CD4-positive, alpha-beta T cell treated with Interleukin-1 beta for 1 hour (primary cell): ENCODE measurements at places on chromosomes 13 and 19.

DNA sequence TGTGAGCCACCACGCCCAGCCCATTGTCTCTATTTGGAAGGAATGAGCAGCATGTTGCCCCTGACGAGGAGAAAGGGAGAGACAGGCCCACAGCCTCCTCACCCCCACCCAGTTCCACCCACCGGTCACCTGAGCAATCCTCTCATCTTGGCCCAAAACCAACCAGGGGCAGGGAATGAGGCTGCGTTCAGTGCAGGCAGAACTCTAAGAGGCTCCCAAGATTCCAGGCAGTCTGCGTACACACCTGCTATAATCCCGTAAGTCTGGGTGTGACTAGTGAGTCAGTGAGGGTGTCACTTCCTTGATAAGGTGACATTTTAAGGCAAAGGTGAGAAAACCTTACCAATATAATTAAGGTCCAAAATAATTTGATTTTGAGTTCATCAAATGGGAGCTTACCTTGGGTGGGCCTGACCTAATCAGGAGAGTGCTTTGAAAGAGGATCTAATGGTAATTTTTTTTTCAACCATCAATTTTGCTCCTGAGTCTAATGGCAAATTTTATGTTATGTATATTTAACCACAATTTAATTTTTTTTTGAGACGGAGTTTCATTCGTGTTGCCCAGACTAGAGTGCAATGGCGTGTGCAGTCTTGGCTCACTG, 26.9 kb upstream of the KLF2 start:
- DNase-seq = no peak

- DNase-seq = peak; percentile 79
These were observed 9.3 kb downstream of the ZNF787 start for GRCh38 chr19:56111601-56112312.

GRCh38 chr19:40005691-40006272, 8.9 kb downstream of the ZNF546 start:
- DNase-seq = no peak

DNA sequence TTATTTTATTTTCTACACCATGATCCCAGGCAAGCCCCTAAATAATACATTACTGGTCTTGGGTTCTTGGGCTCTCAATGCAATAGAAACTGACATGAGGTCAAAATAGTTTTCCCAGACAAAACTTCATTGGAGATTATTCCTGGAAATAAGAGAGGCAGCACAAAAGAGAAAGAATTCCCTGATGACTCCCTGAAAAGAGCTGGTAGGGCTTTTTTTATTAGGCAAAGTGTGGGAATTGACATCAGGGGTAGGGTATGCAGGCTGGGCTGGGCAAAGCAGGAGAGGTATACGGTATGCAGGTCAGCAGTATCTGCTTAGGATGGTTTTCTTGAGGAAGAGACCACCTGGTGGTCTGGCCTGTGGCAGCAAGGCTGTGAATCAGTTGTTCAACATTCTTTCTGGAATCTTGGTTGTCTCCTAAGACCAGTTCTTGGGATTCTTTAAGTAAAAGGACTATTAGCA, 9.3 kb upstream of the IGFL3 start:
- DNase-seq = no peak

DNA sequence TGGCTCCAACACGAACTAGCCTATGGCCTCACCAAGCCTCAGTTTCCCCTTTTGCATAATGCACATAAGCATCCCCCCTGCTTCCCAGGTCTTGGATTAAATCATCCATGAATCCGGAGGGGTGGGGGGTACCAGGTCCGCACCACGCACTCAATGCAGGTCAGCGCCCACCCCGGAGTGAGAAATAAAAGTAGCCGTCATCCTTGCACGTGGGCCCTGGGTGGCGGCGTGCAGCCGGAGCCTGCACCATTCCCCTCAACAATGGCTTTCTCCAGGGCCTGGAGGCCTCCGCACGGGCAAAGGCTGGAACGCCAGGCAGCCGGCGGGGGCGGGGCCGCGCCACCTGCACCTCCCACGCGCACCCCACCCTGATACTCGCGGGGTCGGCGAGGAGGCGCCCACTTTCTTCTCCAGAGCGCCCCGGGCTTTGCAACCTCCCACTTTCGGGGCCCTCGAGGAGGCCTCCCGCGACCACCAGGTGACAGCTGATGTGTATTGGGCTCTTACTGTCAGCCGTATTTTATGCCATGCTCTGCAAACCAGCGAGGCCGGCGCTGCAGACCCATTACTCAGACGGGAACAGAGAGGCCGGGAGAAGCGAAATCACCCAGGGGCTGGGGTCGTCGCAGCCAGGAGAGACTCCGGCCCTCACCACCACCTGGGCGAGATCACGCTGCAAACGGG, 767 bp upstream of the GADD45B start:
- DNase-seq = peak; percentile 53

DNA sequence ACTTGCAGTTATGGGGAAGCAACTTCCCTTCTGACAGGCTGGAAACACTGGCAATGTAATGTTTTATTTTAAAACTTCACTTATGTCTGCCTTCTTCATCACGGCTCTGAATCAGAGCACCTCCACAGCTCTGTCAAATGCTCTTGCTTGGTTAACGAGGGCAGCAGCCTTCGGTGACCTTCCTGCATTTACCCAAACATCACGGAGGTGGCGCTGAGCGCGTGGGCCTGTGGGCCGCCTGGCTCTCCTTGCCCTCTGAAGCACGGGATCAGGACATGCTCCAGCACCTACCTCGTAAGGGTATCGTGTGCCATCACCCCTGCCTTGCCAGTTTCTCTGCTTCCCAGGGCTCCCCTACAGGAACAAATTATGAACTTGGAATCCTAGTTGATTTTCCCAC, 310.0 kb downstream of the TEX29 start:
- no peak for DNase-seq

GRCh38 chr13:22138947-22139346, 468.1 kb downstream of the FGF9 start:
- DNase-seq = no peak

DNA sequence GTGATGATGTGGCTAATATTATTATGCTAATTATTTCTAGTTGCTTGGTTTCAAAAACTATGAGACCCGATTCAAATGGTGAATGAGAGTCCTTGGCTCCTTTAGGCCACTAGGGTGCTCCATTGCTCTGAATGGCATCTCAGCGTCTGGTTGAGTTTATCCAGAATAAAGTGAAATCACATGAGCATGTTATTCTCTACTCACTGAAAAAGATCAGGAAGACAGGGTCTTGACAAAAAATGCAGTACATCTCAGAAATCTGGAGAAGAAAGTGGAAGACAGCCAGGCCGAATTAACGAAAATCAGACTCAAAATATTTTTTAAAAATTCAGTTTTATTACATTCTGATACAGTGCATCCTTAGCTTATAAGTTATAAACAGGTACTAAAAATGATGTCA, 516.2 kb downstream of the MYO16 start:
- DNase-seq = no peak

DNA sequence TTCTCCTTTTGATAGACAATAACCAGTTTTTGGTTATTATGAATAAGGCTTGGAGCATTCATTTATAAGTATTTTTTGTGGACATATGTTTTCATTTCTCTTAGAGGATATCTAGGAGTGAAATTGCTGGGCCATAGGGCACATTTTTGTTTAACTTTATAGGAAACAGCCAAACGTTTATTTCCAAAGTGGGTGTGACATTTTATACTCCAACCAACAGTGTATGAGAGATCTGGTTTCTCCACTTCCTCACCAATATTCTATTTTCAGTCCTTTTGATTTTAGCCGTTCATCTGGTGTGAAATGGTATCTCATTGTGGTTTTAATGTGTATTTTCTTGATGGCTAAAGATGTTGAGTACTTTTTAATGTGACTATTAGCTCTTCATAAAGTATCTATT, 21.9 kb downstream of the TDRD3 start:
- DNase-seq = no peak

- DNase-seq = peak; percentile 95
These were observed at the start of gene OCEL1 for GRCh38 chr19:17226002-17226933. Gene OCEL1, plus strand, starts transcription at chr19:17226226. Its CDS starts 22 bp downstream, at chr19:17226248.

GRCh38 chr19:1938071-1938470, 2.9 kb upstream of the CSNK1G2 start:
- no peak for DNase-seq

- no peak for DNase-seq
These were observed 7.1 kb downstream of the UBE2S start for GRCh38 chr19:55400281-55401087.

GRCh38 chr13:40565282-40566148, 100.9 kb downstream of the FOXO1 start:
- DNase-seq = no peak

- peak; percentile 65 for DNase-seq
These were observed 64.6 kb downstream of the PDS5B start for GRCh38 chr13:32650705-32651311.

GRCh38 chr19:3284759-3285646, 60.5 kb downstream of the CELF5 start:
- peak; percentile 82 for DNase-seq

DNA sequence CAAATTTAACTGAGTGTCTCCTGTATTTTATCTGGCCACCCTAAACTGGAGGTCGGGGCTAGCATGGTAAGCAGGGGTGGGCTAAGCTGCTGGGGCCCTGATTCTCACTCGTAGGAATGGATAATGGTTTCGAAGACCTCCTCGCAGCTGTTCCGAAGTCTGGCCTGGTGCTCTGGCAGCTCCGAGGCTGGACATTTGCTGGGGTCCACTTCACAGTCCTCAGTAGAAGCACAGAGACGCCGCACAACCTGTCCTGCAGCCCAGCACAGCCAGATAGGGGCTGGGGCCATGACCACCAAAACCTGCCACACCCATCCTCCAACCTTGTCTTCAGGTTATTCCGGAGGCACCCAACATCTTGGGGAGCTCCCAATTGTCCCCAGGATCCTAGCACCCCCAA, 6.2 kb upstream of the WIZ start:
- no peak for DNase-seq

DNA sequence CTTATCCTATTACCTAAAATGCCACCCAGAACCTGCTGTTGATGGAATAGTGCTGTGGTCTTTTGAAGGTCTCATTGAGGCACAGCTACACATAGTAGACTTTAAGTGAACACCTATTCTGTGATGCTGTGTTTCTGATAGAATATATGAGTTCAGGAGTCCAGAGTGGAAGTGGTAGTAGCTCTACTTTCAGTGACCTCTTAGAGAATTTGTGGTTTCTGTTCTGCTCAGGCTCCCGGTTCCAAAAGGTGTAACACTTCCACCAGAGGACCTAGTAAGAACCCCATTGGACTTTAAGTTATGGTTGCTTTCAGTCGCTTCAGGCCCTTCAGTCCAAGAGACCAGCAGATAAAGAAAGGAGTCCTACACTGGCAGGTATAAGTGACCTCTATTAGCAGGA, 11.4 kb upstream of the MYCBP2 start:
- no peak for DNase-seq

DNA sequence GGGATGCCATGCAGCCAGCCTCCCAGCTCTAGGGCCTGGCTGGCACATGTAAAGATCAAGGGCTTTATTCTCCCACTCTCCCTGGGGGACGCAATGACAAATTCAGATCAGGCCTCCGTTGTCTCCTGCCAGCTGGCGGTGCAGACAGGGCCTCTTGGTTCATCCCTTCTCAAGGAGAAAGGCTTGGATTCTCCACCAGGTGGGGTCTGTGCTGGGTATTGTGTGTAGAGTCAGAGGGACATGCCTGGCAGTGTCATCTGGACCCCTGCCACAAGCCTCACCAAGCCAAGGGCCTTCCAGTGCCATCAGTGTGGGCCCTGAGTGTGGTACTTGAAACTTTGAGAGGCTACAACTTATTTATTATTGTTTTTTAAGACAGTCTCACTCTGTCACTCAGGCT, 8.4 kb upstream of the PTPRS start:
- no peak for DNase-seq

GRCh38 chr13:112267660-112268059, 108.5 kb upstream of the SPACA7 start:
- DNase-seq = no peak

DNA sequence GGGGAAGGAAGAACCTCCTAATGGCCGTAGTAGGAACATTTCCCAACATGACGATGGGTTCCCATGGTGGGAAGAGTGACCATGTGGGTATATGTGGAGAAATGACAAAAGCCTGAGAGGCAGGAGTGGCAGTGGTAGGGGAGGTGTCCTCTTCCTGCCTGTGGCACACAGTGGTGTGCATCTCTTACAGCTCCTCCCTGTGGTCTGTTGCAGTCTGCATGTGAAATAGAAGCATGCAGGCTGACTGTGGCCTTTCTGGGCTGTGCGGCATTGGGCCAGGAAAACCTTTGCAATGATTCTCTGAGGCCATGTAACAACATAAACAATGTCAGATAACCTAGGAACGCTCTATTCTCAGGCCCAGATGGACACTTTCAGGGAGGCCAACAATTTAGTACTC, 84.0 kb downstream of the LACC1 start:
- peak; percentile 10 for DNase-seq

- no peak for DNase-seq
These were observed 343.9 kb downstream of the OXGR1 start for GRCh38 chr13:96650301-96650886.
